DMS79 treated with DMSO at 0.1 percent for 48 hours (cell line): ENCODE measurements at places on chromosomes 11 and 22.

DNA sequence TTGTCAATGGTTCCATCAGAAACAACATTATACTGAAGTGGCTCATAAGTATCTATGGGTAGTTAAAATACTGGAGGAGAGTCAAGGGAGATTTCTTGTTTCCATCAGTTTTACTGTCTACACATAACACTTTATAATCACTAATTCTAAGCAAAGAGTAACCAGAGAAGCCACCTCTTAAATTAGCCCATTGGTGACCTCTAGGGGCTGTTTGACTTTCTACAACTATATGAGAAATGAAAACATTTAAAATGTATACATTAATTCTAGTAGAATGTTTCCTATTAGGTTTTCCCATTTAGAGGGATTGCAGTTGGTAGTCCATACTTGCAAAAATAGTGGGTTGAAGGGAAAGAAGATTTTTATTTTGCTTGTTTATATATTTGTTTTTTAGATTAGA lies 504.3 kb downstream of the FAM181B start:
- no peak for DNase-seq

- DNase-seq, result no peak
These were observed 86.6 kb downstream of the RTL6 start for GRCh38 chr22:44411226-44412135.

DNA sequence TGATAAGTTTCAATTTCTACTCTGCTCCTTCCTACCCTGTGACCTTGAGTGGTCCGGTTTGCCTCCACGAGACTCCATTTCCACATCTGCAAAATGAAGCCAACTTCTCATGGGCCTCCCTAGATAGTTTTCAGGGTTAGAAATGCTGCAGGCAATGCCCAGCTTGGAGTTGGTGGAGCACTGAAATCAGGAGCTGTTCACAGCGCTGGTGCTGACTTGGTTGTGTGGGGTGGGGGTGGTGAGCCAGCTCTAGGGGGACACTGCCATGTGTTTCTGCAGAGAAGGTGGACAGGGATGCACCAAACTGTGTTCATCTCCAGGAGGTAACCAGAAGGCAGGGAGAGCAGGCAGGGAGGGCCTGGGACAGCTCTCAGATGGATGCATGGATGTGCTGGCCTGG lies 37.0 kb downstream of the SGSM1 start:
- no peak for DNase-seq

- no peak for DNase-seq
These were observed 22.4 kb upstream of the ARHGAP8 start for GRCh38 chr22:44730022-44730393.

DNA sequence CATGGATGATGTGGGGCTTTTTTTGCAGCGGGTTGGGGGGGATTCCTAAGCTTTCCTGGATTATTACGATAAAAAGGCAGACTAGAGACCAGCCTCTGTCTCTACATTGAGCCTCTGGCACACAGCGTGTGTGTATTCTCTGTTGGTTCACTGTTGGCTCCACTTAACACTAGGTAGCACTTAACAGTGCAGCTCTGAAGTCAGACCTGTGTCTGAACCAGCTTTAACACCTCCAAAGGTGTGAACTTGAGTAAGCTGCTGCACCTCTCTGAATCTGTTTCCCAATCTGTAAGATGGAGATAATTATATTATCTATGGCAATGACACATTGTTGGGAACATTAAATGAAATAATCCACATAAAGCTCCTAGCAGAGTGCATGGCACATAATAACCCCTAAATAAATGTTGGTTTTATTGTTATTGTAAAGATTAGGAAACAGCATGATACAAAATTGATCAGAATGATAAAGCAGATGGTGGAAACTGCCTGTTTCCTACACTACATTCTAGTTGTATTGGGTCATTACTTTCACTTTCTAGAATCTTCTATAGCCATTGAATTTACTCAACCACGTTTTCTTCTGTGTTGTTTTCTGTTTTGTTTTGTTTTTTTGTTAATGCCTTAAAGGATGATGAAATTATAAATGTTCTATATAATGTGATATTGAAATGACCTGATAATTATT lies 108.4 kb downstream of the ARL14EP start:
- DNase-seq, result no peak

GRCh38 chr11:27497284-27497866 lies 9.2 kb downstream of the LIN7C start:
- peak; percentile 9 for DNase-seq

DNA sequence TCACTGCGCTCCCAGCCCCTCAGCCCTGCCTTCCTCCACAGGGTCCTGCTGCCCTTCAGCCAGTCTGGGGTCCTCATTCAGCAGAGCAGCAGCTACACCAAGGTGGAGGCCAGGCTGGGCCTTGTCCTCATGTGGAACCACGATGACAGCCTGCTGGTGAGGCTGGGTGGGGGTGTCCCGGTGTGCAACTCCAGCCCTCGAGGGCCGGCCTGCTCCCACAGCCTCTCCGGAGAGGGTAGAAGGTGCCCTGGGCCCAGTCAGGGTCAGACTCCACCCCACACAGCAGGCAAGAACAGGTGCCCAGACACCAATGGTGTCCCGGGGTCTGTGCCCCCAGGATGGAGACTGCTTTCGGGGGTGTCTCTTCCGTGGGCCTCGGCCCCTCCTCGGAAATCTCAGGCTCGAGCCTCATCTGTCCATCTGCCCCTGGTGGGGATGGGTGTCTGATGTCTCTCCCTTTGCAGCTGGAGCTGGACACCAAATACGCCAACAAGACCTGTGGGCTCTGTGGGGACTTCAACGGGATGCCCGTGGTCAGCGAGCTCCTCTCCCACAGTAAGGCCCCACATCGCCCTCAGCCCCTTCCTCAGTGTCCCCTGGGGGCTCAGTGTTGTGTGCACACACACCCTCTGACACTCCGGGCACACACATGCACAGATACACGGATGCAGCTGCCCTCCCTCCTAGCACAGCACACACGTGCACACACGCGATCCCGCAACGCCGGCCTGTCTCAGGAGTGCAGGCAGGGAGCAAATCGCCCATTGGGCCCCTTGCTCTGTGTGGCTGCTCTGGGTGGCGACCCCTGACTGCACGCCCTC lies 4.9 kb downstream of the MUC5AC start:
- no peak for DNase-seq

DNA sequence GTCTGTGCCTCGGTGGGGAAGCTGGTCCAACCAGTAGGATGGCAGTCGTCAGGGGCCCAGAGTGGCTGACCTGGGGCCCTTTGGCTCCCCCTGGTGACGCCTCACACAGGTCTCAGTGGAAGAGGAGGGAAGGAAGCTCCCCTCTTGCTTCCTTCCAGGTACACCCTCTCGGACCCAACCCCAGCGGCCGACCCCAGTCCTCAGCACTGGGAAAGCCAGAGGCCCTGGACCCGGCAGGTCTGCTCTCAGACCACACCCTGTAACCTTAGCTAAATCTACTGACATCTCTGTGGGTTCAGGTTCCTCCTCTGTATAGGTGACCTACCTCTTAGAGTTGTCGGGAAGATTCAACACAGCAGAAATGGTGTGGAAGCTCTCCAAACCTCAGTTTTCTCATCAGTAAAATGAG lies 3.4 kb upstream of the SCUBE1 start:
- peak; percentile 5 for DNase-seq

DNA sequence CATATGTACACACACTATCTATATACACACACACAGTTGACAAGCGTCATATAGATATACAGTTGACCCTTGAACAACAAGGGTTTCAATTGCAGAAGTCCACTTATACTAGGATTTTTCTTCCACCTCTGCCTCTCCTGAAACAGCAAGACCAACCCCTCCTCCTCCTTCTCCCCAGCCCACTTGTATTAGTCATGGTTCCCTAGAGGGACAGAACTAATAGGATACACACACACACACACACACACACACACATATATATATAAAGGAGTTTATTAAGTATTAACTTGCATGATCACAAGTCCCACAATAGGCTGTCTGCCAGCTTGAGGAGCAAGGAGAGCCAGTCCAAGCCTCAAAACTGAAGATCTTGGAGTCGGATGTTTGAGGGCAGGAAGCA lies 92.9 kb downstream of the DHCR7 start:
- DNase-seq, result no peak

DNA sequence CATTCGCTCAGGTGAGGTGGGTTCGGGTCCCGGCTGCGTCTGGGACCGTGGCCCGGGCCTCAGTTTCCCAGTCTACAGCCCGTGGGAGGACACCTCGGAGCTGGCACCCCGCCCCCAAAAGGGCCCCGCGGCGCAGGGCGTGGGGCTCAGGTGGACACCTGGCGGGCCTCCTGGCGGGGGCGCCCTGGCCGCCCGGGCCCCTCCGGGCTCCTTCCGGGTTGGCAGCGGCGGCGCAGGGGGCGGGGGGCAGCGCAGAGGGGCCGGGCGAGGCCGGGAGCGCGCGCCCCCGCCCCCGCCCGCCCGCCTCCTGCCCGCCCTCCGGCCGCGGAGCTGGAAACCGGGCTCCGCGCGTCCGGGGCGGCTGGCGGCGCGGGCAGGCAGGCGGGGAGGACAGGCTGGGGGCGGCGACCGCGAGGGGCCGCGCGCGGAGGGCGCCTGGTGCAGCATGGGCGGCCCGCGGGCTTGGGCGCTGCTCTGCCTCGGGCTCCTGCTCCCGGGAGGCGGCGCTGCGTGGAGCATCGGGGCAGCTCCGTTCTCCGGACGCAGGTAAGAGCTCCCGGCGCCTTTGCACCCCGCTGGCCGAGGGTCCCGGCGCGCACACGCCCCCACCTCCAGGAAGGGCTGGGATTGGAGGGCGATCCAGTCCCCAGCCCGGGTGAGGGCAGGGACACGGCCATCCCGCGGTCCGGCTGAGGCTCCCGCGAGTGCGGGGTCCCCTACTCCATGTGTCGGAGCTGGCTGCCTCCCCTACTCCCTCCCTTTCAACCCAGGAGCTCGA lies at the start of gene EMID1:
TSS of gene EMID1 (plus strand) at position 303 of the 778 bp plus-strand sequence. CDS start at position 446, 143 bp downstream.
- DNase-seq, result no peak

GRCh38 chr11:12111549-12112520 lies 1.4 kb downstream of the MICAL2 start:
- DNase-seq, result peak; percentile 26

- no peak for DNase-seq
These were observed 27.0 kb downstream of the ADA2 start for GRCh38 chr22:17192186-17192585.

GRCh38 chr11:843818-844692 lies 1.4 kb downstream of the TSPAN4 start:
- no peak for DNase-seq

DNA sequence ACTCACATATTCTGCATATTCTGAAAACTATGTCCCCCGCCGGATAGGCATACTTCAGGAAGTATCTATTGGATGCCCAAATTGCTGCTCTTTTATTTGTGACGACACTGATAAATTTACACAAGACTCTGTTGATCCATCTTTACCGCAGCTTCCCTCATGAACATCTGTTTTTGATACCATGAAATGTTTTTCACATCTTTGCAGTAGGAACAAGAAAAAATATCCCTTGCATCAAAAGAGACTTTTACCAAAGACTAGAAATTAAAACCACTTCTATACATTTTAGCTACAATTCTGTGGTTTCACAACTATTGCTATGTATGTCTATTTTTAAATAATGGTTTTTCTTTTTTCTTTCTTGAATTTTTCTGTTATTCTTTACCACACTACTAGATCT lies 15.3 kb downstream of the POU2AF2 start:
- DNase-seq, result no peak

DNA sequence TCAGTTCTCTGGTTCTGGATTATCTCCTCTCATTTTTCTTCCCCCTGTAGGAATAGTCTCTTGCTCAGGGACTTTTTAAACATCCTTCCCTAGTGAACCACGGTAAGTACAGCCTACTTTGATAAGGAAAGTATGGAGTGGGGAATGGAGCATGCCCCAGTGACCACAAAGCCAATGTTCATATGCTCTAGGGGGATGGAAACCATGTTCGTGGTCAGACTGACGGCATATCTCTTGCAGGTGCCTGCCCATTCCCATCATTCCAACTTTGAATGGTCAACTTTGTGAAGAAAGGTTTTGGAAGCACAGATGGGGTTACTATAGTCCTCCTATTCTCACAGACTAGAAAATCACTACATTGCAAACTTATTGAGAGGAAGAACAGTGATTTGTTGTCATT lies 332.5 kb upstream of the NCAM1 start:
- DNase-seq, result no peak

- DNase-seq, result peak; percentile 63
These were observed 299.5 kb upstream of the B3GAT1 start for GRCh38 chr11:134711588-134711987.

GRCh38 chr11:93935826-93936225 lies 85.3 kb upstream of the HEPHL1 start:
- DNase-seq, result peak; percentile 42

GRCh38 chr22:27150544-27150941 lies 493.2 kb downstream of the MIAT start:
- no peak for DNase-seq

DNA sequence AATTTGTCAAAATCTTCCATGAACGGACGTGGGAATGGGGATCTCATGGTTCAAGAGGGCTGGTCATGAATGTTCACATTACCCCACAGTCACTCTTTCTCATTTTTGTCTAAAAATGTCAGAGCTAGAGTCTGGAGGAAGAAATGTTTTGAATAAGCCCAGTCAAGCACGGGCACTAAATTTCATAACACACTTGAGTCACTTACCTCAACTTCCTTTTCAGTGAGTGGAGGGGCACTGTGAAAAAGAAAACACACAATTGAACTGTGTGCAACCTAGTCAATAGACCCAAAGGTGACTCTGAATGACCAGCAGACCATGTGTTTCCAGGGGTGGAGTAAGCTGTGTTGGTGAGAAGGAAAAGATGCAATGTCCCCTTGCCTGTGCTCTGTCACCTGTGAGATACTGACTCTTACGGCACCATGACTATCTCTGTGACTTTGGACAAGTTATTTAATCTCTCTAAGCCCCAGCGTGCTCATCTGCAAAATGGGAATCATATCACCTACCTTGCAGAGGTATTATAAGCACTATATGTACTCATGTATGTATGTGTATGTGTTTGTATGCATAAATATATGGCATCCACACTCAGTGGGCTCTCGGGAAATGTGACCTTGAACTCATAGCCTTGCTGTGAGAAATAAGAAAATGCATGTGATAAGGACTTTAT lies 38.2 kb upstream of the LYVE1 start:
- DNase-seq, result no peak

DNA sequence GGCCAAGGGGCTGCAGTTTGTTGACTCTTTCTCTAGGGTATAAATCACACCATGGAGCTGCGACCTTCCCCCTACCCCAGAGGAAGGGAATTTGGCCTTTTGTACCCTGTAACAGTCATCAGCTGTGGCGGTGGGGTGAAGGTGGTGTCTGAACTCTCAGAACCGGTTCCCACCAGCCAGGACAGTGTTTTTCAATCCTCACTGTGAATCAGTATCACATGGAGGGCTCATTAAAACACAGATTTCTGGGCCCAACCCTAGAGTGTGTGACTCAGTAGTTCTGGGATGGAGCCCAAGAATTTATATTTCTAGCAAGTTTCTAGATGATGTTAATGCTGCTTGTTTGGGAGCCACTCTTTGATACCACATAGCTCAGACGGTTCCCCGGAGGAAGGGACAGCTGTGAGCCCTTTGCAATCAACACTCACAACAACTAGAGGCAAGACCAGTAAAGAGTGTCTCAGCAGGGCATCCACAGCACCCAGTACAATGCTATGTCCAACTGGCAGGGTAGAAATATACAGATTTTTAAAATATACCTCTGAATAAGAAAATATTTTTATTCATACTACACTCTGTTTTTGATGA lies 43.9 kb upstream of the FAT3 start:
- no peak for DNase-seq
